ENCODE measurements at places on chromosomes 12 and 14. TPM values are rescaled to one million over a fixed set of nuclear protein-coding genes. Genes with fewer than 3 reads are reported as not detected.

The AGAP2 gene
- total RNA-seq = 1.1 TPM

- no peaks in the 10 kb centered on the region for H3K4me1 ChIP-seq
- H3K27me3 ChIP-seq = peaks cover 36% of the 10 kb centered on the region
- no peak overlapping the region for H3K27ac ChIP-seq
- DNase-seq = no peak
- H3K36me3 ChIP-seq = no peaks in the 10 kb centered on the region
These were observed 22.1 kb upstream of the KIF26A start for GRCh38 chr14:104116288-104116755.

DNA sequence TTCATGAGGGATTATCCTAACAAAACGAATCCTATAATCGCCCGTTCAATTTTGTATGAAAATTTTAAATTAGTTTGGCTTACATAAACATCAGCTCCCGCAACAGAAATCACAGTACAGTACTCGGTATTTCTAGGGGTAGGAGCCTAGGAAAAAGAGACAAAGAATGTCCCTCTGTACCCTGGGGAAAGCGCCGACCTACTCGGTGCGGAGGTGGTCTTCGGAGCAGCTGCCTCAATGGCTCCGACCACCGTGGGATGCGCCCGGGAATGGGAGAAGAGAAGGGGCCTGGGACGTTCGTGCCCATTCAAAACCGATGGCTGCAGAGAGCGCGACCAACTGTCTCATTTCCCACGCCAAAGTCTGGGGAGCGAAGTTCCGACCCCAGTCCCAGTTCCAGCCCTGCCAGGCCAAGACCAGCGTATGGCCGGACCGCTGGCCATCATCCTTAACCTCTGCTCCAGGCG lies 618 bp downstream of the GNPNAT1 start:
- no peaks in the 10 kb centered on the region for H3K36me3 ChIP-seq
- no peak for DNase-seq
- no peaks in the 10 kb centered on the region for H3K27me3 ChIP-seq
- H3K27ac ChIP-seq = no peak overlapping the region
- peak overlapping the region; percentile 68 for H3K4me3 ChIP-seq

- no peak overlapping the region for H3K4me3 ChIP-seq
- H3K27ac ChIP-seq = no peak overlapping the region
- no peak for DNase-seq
- no peaks in the 10 kb centered on the region for H3K4me1 ChIP-seq
- H3K36me3 ChIP-seq = peaks cover 6% of the 10 kb centered on the region
- H3K27me3 ChIP-seq = no peaks in the 10 kb centered on the region
These were observed 56.1 kb downstream of the CDC42BPB start for GRCh38 chr14:103001226-103001625.

All from GM23338 (cell line).